Right cardiac atrium (tissue), 5 donors: ENCODE measurements at places on chromosomes 2 and 18. TPM values are rescaled to one million over a fixed set of nuclear protein-coding genes. Genes with fewer than 3 reads are reported as not detected.

The ESCO1 gene
- 10.3 TPM for total RNA-seq

The SEPTIN10 gene
- 61.4 TPM for total RNA-seq

The GPR35 gene
- total RNA-seq, result 0.83 TPM

The G6PC2 gene
- total RNA-seq, result not detected

The DSG2 gene
- 73.7 TPM for total RNA-seq

The MROH2A gene
- total RNA-seq, result not detected

The GIGYF2 gene
- 60.4 TPM for total RNA-seq

The NRP2 gene
- total RNA-seq, result 11.1 TPM

The ZNF385B gene
- total RNA-seq, result 65.6 TPM

The ALPI gene
- total RNA-seq, result not detected
